ENCODE measurements at places on chromosomes 11 and 22.

DNA sequence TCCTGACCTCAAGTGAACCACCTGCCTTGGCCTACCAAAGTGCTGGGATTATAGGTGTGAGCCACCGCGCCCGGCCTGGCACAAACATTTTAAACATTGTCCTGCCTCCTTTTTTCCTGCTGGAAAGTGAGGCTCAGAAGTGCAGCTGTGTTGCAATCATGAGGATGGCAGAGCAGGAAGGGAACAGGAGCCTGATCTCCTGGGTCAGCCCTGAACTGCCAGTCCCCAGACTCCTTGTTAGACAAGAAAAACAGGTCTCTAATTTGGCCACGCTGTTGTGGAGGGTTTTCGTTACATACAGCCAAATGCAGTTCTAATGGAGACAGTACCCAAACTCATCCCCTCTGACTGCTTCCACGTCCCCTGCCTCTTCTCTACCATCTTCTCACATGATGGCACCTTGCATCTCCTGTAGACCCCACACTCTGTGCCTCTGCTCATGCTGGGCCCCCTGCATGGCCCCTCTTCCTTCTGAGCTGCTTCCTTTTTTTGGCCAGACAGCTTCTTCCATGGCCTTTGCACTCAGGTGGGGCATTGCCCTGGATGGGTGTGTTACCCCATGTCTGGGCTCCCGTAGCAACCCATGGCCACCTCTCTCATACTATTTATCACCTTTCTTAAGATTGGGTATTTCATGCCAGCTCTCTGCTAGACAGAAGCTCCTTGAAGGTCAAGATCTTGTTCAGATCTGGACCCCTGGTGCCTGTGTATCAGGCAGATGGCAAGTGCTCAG, 227.1 kb downstream of the CEP164 start:
- DNase-seq = no peak

DNA sequence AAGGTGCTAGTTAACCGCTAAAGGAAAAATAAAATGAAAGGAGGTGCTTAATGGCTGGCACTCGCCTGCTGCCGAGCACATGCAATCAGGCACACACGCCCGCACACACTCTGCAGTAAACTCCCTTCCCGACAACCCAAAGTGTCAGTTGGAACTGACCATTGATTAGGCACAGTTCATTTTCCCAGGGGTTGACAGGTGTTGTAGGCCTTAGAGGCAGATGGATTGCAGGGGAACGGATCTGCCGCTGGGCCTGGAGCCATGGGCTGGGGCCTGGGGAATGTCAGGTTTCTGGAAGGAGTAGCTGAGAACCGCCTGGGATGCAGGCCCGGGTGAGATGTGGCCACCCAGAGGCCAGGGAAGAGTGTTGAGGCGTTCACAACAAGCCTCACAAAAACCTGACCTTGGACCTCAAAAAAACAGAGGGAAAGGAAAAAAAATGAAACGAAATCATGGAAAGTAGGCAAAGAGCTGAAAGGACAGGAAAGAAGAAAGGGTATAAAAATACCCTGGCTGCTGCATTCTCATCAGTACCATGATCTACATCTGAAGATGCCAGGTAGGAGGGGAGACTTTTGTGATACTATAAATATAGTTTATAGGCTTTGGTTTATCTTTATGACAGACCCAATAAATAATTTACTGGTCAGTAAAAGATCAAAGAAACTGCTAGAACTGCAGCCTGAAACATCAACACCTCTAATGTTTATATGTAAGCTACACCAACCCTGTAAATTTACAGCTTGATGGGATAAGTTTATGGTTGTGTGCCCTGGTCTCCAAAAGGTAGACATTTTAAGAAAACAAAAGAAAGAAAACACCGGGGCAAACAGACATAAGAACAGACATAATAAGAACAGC, 313.4 kb downstream of the BUD13 start:
- no peak for DNase-seq

DNA sequence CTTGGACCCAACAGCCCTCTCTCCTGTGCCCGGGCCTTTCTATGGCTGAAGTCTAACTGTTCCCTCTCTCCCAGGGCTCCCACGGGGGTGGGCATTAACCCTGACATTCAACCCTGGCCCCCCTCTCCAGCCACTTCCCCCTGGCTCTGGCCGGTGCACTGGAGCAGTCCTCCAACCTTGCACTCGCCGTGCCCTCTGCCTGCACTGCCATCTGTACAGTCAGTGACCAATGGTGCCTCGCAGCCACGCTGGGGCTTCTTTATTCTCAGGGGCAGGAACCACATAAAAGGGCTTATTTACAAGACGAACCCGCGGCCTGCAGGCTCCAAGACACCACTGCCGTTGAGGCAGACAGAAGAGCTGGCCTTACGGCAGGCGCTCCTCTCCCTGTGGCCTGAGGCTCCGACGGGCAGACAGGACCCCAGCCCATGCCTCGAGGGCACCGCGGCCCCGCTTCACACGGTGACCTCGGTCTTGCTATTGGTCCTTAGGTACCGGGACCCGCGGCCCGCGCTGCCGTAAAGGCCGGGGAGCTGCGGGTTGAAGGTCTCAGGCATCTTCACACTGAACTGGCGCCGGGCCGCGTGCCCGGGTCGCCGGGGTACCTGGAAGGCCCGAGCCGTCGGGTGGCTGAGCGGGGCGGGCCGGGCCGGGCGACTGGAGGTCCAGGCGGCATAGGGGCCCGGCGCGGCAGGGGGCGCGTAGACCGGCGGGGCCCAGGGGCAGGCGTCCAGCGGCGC, 5.4 kb downstream of the SHISA8 start:
- no peak for DNase-seq

GRCh38 chr22:46769191-46769675, 6.8 kb downstream of the TBC1D22A start:
- DNase-seq = no peak

DNA sequence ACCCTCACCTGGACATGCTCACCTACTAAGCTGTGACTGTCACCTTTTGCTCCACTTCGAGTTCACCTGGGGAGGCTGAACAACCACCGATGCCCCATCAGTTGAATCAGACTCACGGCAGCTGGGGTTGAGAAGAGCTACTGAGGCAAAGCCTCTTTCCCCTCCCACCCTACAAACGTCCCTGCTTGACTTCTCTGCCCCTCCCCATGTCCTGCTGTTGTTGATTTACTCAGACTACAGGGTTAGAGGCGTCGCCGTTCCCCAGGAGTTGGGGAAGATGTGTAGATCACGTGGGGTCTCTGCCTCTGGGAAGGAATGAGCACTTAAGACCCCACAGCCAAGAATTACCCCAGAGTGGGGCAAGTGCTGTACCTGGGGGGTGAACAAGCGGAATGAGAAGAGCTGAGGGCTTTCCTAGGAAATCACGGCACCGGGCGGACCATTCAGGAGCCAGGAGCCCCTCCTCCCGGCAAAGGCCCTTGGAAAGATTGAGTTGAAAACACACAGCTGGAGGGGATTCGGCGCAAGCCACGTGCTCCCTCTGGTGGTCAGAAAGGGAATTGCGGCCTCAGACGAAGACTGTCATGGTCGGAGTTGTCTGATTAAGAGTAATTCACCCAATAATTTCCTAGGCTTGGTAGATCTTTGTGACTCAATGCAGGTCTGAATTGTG, 7.0 kb downstream of the FXYD2 start:
- peak; percentile 65 for DNase-seq

GRCh38 chr22:21941921-21942320, 10.7 kb downstream of the PPM1F start:
- no peak for DNase-seq

DNA sequence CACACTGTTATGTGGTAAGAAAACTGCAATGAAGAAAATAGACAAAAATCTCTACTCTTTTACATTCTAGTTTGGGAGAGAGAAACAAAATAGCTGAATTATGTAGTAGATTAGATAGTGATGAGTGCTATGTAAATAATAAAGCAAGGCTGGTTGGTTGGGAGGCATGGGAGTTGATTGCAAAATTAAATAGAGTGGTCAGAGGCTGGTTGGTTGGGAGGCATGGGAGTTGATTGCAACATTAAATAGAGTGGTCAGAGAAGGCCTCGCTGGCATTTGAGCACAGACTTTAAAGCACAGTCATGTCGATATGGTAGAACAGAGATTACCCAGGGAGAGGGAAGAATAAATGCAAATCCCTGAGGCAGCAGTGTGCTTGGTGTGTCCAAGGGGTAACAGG, 22.4 kb downstream of the SIK2 start:
- no peak for DNase-seq

- no peak for DNase-seq
Measured at GRCh38 chr22:23399367-23400285, 180.5 kb downstream of the IGLL1 start.

GRCh38 chr11:2989551-2989950, 2.6 kb downstream of the NAP1L4 start:
- no peak for DNase-seq

Measured in amygdala (tissue), 56 donors.